ENCODE measurements at places on chromosomes 5 and 9.
A peak's percentile ranks its signal among the peaks of the same experiment; 100 is the strongest.

DNA sequence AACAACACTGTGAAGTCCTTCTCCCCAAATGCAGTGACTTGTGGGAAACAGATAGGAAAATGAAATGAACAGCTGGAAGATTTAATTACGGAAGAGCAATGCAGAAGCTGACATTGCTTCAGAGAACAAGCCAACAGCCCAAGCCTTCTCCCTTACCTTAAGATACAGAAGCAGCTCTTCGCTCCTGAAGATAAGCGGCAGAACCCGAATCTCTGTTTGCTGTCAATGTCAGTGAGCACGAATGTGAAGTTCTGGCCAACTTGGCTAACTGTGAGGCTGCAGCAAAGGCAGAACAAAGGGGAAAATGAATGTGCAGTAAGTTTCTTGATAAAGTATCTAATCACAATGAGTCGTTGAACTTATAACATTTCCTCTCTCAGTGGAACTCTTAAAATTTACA, 172.4 kb downstream of the DENND1A start:
- no peak for DNase-seq

DNA sequence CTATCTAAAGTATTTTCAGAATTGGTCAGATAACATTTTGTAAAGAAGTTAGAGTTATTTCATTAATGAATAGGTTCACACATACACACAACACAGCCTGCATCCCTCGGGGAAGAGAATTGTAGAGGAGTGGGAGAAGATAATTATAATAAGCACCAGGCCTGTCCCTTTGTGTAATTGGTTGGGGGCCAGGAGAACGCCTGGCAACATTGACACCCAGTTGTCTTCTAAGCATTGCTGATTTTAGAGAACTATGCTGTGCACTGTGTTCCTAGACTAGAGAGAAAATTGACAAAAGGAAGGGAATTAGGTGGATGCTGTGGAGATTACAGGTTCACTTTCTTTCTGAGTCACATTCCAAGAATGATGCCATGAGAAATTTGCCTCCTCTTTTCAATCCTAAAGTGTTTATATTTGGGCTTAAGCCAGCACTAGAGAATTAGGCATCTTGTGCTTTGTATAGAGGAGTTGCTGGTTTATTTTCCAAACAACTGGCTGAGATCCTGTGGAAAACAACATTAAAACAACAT, 247.6 kb downstream of the COX7C start:
- no peak for DNase-seq

DNA sequence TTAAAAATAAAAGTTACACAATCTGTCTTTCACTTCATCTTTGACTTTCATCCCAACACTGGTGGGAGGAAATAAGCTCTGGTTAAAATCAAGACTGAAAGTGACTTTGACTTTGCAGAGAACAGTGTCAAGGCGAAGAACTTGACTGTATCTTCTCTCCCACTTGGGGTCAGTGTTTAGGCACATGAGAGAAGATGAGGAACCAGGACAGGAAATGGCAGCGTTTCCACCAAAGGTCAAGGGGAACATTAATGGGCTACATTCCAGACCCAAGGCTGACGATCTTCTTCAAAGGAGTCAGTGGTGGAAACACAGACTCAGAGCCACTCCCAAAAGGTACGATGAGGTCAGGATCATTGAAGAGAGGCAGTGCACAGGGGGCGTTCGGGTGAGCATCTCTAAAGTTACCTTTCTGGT, 409.5 kb downstream of the ARHGEF28 start:
- DNase-seq: peak; percentile 84

GRCh38 chr9:109094268-109094667, 25.5 kb downstream of the TMEM245 start:
- DNase-seq: no peak

GRCh38 chr9:137682428-137683105, 63.8 kb downstream of the EHMT1 start:
- no peak for DNase-seq

- no peak for DNase-seq
These were observed 144.3 kb downstream of the CDH12 start for GRCh38 chr5:22708770-22709328.

DNA sequence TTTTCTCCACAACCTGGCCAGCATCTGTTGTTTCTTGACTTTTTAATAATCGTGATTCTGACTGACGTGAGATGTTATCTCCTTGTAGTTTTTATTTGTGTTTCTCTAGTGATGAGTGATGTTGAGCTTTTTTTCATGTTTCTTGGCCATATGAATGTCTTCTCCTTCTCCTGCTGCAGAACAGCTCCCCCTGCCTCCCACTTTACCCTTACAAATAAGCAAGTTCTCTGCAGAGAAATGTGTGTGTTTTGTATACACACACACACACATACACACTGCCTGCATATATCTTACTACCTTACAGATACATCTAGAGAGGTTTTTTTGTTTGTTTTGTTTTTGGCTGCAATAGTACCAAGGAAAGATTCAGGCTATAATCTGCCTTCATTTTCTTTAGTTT, 88.7 kb upstream of the PHF24 start:
- peak; percentile 10 for DNase-seq

DNA sequence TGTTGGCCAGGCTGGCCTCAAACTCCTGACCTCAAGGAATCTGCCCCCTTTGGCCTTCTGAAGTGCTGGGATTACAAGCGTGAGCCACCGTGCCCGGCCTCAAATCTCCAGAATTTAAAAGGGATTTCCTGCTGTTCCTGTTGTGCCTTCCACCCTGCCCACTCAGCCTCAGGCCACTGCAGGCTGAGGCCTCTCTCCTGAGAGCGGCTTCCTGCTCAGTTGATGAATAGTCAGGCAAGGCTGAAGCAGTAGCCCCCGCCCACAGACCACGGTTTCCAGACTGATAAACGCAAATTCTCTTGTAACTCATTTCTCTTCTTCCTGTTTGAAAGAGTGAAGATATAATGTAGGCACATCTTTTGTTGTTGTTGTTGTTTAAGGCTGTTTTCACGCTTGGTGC, 127.0 kb upstream of the PLCXD3 start:
- DNase-seq: no peak

DNA sequence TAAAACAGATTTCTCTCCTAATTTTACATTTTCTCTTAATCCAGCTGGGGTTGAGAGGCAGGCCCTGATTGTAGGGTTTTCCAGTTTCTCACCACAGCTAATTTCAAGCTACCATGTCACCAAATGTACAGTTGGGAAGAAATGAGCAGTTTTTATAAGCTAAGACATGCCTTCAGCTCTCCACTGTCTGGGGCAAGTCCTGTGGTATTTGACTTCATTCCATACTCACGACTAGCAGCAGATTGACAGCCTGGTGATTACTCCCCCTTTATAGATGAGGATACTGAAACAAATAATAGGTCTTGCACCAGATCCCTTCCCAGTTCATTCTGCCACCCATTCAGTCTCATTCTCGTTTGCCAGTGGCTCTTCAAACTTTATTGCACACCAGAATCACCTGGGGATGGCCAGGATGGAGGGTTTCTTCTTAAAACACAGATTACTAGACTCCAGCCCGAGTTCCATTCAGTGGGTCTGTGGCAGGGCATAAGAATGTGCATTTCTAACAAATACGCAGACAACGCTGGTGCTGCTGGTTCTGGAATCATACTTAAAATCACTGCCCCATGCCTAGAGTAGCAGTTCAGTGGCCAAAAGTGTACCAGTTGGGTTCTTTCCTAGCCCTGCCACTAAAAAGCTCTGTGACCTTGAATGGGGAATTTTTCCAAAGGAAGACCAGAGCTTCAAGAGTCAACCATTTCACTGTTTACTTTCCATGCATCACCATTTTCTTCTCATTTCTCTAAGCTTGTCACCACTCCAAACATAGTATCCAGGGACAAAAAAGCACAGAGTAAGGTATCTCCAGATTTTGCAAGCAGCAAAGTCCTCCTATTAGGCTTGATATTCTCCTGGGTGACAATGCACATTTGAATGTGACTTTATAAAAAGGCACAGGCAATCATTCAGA, 64.3 kb downstream of the CSNK1A1 start:
- DNase-seq: peak; percentile 86

- DNase-seq: no peak
These were observed 99.2 kb downstream of the GPR21 start for GRCh38 chr9:123132696-123133095.

DNA sequence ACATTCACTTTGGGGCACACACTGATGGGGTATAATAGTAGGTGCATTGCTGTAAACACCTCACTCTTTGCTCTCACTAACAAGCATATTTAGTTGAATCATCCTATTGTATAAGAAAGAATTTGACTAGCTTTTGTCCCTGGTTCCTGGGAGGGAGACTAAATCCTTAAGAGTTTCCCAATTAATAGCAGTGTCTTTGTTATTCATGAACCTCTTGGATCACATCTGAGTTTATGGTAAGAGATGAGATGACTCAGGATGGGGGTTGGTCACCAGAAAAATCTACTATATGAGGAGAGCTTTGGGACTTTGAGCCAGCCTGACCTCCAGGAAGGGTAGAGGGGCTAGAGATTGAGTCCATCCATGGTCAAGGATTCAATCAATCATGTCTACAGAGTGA, 56.8 kb downstream of the PUM3 start:
- DNase-seq: peak; percentile 47

- peak; percentile 1 for DNase-seq
These were observed 460.6 kb downstream of the DMRT2 start for GRCh38 chr9:1510712-1511111.

DNA sequence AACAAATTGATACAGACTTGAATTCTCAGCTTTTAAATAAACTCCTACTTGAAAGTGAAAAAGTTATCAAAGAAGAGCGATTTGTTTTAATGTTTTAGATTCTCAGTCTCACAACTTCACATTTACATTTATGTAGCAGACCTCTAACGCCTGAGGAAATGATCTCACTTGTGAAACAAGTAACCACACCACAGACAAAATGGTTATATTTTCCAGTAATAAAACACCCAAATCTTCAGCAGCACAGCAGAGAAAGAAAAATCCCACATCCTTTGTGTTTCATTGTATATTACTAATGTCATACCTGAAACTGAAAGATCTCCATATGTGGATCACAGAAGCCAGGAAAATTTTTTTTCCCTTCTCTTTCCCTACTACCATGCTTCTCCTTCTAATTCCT, 29.8 kb upstream of the GZMA start:
- no peak for DNase-seq

- DNase-seq: no peak
These were observed 504 bp upstream of the ZNF618 start for GRCh38 chr9:113875459-113876150.

GRCh38 chr5:178279723-178280438, 47.3 kb upstream of the PHYKPL start:
- DNase-seq: peak; percentile 51

DNA sequence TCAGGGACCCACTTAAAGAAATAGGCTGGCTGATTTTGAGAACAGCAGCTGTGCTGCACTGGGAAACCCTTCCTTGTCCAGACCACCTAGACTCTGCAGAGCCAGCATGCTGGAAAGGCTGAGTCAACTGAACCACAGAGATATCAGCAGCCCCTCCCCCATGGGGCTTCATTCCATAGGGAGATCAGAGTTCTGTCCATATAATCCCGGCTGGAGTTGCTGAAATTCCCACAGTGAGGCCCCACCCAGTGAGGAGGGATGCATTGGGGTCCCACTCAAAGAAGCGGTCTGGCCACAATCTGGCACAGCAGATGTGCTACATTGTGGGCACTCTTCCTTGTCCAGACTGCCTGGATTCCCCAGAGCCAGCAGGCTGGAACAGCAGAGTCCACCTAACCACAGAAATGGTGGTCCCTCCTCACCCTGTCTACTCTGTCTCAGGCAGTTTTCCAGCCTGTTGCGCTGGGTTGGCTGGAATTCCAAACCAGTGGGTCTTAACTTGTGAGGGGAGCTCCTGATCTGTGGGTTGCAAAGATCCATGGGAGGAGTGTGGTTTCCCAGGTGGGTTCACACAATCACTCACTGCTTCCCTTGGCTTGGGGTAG, 127.1 kb downstream of the RNF180 start:
- DNase-seq: no peak

- no peak for DNase-seq
These were observed 4.3 kb upstream of the RMND5B start for GRCh38 chr5:178126556-178126955.

DNA sequence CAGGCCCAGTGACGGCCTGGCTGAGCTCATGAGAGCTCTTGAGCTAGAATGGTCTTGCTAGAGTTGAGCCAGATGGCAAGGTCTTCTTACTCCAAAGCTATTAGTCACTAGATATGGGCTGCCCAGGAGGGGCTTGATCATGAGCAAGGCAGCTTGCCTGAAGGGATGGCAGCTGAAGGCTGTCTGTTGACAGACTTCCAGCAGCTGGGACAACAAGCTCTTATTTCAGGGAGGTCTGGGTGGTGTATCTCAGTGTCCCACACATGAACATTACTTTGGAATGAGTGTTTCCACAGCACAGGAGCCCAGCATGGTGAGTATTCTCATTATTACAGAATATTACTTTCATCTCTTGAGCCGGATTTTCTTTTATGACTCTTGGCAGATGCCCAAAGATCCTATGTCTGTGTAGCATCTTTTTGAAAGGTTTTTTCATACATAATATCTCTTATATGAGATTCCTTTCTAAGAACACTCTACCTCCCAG, 414.1 kb downstream of the ARHGEF28 start:
- DNase-seq: peak; percentile 65

DNA sequence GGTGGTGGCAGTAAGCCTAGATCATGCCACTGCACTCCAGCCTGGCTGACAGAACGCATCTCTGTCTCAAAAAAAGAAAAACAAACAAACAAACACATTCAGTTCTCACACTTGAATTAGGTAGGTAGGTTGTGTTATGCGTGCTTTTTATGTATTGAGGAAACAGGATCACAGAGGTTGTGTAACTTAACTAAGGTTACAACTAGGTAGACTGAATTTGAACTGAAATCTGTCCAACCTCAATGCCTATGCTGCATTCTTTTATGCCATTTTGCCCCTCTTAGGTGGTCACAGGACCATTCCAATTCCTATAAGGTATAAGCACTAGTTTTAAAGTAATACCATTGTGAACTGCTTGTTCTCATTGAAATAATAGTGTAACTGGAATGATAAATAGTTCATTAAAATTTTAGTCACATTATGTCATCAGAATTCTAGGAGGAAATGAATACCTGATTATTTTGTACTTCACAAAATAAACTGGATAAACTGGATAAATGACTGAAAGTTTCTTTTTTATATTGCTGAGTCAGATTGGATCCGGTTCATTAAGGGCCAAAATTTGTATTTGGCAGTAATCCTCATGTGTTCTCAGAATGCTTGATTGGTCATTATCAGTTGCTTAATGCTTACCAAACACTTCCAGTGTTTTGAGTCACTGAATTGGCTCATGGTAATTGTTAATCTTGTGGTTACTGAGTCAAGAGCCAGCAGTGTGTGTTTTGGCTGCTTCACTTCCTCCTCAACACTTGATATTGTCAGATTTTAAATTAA, 7.1 kb downstream of the UBAP1 start:
- DNase-seq: peak; percentile 97

- no peak for DNase-seq
These were observed 599.9 kb downstream of the RAB3C start for GRCh38 chr5:59182760-59183159.

- DNase-seq: no peak
These were observed 9.4 kb upstream of the CD180 start for GRCh38 chr5:67205981-67206380.
